ENCODE measurements at places on chromosomes 3 and 15.

DNA sequence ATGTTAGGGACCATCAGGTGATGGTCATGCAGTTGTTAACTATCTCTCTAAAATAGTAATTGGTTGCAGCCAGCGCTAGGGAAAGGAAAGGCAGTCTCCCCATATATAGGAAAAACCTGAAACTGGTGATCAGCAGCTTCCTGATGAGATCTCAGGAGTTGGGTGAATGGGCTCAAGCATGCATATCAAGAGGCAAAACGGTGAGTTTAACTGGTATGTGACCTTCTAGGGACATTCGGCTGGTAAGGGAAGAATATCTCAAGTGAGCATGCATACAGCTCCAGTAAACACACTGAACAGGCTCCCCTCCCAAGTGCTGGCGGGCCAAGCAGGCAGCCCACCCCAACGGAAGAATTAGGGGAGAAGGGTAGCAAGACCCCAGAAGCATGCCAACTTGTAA, 49.3 kb upstream of the ROBO2 start:
- no peak for DNase-seq

DNA sequence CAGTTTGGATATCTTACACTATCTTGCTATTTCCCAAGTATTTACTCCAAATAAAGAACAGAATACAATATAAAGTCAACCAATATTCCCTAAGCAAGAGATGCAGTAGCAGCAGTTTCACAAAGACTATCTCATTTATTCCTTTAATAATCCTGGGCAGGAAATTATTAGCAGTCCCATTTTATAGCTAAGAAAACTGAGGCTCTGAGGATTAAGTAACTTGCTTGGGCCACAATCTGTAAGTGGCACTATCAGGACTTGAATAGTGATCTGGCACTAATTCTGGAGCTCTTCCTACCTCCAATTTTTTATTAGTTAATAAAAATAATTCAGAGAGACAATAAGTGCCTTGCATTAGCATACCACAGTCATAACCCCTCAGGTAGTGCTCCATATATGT, 611.7 kb downstream of the MCTP2 start:
- DNase-seq: no peak

- DNase-seq: no peak
Measured at GRCh38 chr3:10762116-10762515, 53.9 kb upstream of the SLC6A11 start.

DNA sequence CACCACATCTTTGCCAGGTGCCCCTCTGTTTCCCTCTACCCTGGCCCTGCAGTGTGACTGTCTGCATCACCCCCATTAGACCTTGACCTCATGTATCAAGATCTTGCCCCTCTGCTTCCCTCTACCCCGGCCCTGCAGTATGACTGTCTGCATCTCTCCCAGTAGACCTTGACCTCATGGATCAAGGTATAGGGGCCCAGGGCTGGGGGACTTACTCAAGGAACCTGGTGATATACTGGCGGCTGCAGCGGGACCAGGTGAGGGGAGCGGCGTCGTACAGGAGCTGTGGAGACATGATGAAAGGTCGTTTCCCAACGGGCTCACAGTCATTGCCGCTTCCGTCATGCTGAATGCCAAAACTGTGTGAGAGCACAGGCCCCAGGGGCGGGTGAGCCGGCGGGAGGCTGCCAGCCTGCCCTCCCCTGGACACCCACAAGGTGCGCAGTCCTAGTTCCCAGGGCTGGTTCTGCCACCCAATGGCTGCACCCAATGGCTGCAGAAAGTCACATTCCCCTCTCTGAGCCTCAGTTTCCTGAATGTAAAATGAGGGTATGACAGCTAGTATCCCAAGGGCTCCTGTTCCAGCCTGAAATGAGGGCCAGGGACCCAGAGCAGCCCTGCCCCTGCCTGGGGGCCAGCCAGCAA, 23.1 kb downstream of the ADAMTS7 start:
- DNase-seq: no peak

DNA sequence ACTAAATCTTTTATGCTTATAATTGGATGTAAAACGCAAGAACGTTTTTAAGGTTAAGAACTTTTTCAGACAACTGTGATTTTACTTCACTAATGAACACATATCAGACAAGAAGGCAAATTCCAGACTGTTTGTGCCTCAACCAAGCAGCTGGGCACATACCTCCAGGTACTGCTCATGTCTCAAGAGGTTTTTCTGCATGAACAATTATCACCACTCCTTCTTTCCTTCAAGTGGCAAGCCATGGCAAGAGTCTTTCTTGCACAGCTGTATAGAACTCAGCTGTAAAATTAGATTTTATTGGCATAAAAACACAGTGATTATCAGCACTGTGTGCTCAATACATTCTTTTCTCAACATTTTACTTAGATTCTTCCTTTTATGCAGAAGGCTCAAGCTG, 64.3 kb downstream of the FNDC3B start:
- no peak for DNase-seq

DNA sequence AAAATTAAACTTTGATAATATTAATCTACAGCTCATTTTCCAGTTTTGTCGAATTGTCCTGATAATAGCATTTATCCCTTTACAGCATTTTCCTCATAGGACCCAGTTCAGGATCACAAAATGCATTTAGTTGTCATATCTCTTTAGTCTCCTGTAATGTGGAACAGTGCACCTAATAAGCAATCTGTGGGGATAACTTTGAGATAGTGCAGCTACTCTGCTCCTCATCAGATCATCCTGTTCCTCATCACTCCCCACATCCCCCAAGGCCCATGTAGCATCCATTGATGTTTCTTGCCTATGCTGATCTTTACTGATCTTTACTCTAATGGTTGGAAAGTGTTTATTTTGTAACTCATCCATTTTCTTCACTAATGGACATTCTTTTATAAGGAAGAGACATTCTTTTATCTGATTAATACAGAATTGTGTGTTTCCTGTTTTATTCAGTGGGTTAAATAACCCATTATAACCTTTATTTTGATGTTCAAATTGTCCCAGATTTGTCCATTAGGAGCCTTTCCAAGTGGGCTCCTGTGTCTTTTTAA, 7.5 kb downstream of the RNF111 start:
- no peak for DNase-seq

- DNase-seq: no peak
Measured at GRCh38 chr3:37161351-37161750, 13.0 kb downstream of the LRRFIP2 start.

GRCh38 chr3:169529013-169529412, 134.5 kb downstream of the MECOM start:
- DNase-seq: no peak

GRCh38 chr15:98405013-98405412, 243.3 kb upstream of the IGF1R start:
- no peak for DNase-seq

- DNase-seq: no peak
Measured at GRCh38 chr15:73923156-73923487, 3.1 kb upstream of the LOXL1 start.

GRCh38 chr3:23810343-23811184, 4.8 kb downstream of the UBE2E1 start:
- no peak for DNase-seq

- DNase-seq: no peak
Measured at GRCh38 chr15:58839485-58839884, 68.4 kb downstream of the MINDY2 start.

- no peak for DNase-seq
Measured at GRCh38 chr3:59884409-59884808, 834.6 kb upstream of the CFAP20DC start.

GRCh38 chr15:29058903-29059539, 173.2 kb downstream of the APBA2 start:
- no peak for DNase-seq

DNA sequence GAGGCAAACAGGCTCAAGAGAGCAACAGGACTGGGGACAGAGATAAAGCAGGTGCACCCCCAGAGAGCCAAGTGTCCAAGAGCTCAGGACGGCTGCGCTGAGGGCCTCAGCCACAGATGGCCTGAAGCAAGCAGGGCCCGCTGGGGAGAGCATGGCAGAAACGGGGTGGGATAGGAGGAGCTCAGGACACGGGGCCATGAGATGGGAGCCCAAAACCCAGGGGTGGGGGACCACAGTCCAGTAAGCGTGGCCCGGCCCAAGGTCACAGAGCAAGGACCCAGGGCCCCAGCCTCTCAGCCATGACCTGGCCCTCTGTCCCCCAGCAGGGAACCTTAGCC, 9.5 kb downstream of the DUSP7 start:
- no peak for DNase-seq

DNA sequence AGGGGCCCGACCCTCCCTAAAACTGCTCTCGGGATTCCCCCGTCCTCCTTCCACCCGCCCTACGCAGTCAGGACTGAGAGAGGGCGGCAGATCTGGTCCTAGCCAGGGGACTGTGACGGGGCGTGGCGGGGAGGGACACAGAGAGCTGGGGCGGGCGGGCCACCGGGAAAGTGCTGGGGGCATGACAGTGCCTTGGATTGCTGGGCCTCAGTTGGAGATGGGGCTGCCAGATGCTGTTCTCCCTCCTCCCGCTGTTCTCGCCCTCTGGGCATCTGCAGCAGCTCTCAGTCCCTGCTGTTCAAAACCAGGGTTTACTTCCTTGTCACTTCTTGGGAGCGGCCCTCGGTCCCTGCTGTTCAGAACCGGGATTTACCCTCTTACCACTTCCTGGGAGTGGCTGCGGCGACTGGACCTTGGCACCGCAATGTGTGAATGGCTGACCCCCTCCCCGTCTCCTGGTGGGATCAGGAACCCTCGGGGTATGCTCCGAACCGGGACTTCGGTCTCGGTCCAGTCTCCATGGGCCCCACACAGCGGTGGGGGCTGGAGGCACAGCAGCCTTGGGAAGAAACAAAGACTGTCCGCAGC, 1.8 kb upstream of the RPP25 start:
- DNase-seq: peak; percentile 89

DNA sequence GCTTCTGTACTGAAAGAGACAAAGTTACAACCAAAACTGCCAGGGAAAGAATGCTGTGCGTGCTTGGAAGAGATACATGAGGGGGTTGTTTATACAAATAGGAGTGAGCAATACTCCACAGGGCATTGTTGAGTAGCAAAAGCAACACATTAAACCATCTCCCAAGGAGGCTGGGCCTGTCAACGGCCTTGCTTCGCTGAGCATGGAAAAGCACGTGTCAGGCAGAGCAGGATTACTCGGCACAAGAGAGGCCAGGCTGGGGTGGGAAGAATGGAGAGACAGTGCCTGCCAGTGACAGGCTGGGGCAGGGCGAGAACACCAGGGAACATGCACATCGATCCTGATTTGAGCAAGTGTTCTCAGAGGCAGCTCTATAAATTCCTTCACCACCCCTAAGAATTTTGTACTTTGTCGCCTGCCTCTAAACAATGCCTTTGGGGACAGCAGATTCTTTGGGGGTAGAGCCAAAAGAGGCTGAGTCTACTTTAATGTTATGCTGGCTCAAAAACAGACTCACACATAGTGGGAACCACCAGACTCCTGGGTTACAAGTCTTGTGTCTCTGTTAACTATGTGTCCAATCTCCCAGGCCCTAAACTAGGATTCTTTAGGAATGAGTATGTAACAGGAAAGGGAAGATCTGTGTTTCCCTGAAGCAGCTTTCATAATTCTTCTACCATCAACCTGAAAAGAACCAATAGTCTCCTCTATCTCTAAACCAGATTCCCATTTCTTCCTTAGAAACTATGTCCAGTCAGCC, 67.2 kb downstream of the LIPC start:
- DNase-seq: no peak

- DNase-seq: no peak
Measured at GRCh38 chr3:143914257-143914656, 57.4 kb upstream of the DIPK2A start.
